HuH-7.5 (cell line): ENCODE measurements at places on chromosomes 4 and X.

DNA sequence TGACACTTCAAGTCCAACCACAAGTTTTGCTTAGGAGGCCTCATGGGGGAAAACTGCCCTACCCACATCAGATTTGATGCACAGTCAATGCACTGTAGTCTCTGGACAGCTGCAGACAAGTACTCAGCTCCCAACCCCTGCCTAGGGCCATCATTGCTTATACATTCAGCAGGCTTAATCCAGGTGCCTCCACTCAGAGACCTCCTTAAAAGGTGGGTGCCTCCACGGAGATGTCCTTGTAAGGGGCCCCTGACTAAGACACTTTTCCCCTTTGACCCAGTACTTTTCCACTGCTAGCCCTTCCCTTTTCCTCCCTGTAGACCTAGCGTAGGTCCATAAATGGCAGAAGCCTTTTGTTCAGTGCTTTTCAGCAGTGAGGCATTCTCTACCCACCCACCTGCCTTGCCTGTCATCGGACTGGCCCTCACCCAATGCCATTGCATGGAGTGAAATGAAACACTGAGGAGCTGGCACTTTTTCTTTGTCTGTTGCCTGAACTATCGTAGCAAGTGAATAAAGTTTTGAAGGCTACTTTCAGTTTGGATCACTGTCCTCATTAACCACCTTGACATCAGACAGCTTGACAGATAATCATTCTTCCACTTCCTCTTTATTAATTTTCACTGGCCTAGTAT is 23.8 kb upstream of the PLK4 start:
- no peak for DNase-seq

DNA sequence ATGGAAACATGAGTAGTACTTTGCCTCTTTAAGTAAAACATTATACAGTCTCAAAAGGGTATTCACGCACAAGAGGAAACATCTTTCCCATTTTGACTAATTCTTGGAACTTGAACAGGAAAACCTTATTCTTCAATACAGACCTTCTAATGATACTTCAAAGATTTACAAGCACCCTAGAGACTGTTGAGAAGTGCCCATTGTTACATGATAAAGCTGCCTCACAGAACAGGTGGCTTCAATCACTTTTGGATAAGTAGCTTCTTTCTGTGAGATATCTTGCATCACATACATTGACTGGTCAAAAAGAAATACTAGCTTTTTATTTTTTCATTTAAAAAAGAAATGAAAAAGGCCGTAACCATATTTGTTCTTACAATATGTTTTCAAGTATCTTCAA is 219.4 kb downstream of the EPHA5 start:
- DNase-seq = no peak

GRCh38 chrX:150616179-150616862 is 47.9 kb downstream of the MTM1 start:
- DNase-seq = no peak

GRCh38 chrX:27679281-27679680 is 89.1 kb downstream of the DCAF8L2 start:
- no peak for DNase-seq

DNA sequence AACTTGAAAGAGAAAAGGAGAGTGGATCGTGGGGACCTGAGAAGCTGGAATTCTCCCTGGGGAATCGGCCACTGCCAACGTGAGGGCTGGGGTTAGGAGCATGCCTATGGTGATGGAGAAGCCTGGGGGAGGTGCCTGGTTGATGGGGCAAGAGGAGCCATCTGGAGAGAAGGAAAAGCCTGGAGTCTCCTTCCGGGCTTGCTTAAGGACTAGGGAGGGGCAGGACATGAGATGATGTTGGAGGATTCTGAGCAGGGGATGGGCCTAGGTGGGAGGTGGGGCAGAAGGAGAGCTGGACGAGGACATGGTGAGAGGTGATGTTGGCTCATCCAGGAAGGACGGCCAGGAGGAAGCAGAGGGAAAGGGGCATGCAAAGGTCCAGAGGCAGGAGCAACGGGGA is 35.0 kb upstream of the GYG2 start:
- no peak for DNase-seq

- no peak for DNase-seq
Observed at GRCh38 chr4:117249333-117249732, 164.0 kb upstream of the TRAM1L1 start.

DNA sequence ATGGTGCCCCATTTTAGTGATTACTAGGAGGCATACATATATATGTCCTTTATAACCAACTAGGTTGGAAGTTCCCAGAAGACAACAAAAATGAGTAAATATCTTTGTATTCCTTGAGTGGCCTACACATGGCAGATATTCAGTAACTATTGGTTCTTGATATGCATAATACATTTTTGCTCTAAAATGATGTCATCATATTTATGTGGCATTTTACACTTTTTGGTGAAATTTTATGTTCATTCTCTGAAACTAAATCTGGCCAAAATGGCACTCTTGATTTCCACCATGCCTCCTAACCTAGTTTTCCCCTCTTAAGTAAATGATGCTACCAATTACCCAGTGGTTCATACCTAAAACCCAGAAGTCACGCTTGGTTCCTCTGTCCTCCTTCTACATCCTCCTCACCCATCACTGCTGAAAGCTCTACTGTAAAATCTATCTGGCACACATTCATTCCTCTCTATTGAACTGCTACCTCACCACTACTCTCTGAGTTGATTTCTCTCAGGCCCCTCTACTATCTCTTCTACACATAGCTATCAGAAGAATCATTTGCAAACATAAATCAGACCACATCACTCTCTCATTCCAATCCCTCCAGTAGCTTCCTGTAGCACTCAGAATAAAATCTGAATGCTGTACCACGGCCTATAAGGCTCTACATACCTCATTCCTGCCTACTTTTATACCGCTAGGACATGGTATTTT is 13.4 kb downstream of the SLC10A7 start:
- no peak for DNase-seq

- no peak for DNase-seq
Observed at GRCh38 chr4:171588764-171589163, 224.4 kb upstream of the GALNTL6 start.
